ENCODE measurements at places on chromosomes 6 and 20.

- DNase-seq, result no peak
These were observed 37.3 kb downstream of the NTSR1 start for GRCh38 chr20:62745952-62746288.

GRCh38 chr20:47278907-47279348 lies 77.6 kb downstream of the ZMYND8 start:
- no peak for DNase-seq

GRCh38 chr6:56827908-56828649 lies 126.8 kb upstream of the BEND6 start:
- no peak for DNase-seq

DNA sequence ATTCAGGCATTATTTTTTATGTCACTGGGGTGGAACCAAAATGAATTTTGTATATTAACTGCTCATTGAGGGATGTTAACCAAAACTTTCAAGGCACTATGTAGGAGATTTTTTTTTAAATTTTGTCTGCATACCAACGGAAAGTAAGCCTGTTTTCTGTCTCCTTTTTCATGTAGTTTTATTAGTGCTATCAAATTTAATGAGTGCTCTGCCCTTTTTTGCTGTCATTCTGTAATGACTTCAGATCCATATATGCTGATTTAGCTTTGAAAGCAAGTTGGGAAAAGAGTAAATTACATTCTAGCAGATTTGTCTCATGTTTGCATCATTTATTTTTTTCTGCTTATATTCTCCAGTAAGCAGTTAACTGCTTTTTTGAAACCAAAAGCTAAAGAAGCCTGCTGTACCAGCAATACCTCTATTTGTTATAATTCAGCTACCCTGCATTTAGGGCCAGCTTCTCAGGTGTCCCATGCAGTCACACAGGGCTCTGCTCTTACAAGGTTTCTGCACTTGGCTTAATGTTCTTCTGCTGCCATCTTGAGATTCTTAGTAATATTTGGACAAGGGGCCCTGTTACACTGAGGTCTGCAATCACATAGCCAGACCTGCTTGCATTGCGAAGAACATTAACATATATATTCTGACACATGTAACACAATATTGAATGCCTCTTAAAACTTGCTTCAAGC lies 429.0 kb downstream of the UTRN start:
- no peak for DNase-seq

DNA sequence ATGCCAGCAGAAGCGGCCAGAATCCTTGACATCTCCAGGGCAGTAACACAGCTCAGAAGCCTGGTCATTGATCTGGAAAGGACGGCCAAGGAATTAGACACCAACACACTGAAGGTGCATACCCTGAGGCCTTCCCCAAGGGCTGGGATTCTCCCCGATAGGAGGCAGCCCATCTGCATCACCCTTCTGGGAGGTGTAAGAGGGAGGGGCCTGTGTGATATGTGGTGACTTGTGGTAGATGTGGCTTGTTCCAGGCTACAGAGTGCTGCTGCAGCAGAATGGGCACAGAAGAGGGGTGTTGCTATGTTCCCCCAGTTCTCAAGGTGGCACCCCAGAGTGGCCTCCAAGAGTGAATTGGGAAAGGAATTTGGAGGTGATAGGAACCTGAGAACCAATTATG lies 11.2 kb downstream of the TRIM40 start:
- no peak for DNase-seq

DNA sequence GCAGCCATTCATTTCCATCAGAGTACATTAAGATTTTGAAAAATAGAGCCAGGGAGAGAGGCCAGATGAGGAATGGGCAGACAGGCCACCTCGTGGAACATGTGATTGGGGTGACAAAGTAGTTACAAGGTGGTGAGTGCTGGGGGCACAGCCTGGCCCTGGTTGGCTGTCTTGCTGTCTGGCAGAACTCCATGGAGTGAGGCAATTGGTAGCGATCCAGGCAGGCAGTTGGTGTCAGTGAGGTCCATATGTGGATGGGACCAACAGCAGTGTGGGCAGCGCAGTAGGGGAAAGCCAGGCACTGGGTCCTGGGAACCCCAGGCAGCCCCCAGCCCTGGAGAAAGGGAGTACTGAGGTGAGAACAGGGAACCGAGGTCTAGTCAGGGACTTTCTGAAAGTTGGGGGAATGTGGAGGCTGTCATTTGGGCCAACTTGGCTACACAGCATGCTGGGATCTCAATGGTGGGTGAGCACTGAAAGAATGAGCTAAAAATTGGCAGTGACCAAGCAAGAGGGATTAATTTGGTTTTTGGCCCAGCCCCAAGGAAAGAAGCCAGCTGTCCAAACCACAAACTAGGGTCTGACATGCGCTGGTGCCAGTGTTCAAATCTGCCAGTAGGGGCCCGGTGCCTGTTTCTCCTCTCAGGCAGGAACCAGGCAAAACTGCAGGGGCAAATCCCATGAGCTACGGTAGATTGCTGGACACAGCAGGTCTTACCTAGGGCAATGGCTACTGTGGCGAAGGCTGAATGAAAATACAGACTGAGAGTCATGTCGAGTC lies 61.4 kb upstream of the E2F3 start:
- DNase-seq, result peak; percentile 5

- no peak for DNase-seq
These were observed 37.9 kb upstream of the PCMTD2 start for GRCh38 chr20:64217539-64218221.

DNA sequence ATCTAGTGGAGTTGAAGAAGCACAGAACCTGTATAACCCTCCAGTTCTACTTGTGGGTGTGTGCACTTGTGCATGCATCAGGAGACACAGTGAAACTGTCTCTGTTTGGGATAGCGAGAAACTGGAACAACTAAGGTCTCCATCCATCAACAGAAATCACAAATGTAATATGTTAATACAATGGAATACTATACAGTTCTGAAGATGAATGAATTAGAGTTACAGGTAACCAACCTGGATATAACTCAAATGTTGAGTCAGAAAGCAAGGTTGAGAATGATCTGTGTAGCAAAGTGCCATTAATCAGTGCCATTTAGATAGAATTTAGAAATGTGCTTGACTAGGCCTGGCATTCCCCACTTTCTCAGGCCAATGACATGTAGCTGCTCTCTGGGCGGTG lies 4.6 kb upstream of the NSFL1C start:
- no peak for DNase-seq

DNA sequence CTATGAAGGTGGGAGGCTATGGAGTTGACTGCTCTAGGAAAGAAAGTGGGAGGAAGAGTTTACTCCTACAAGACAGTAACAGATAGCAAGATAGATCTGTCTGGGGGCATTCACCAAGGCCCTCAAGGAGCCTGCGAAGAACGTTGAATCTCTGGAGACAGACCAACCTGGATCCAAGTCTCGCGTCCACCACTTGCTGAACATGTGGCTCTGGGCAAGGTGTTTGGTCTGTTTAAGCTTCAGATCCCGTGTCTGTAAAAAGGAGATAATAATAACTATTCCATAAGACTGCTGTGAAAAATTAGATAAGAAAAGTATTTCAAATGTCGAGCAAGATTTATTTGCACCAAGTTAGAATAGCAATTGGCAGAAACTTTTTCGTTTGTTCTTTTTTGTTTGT lies 8.1 kb upstream of the EEF1A1 start:
- DNase-seq, result no peak

DNA sequence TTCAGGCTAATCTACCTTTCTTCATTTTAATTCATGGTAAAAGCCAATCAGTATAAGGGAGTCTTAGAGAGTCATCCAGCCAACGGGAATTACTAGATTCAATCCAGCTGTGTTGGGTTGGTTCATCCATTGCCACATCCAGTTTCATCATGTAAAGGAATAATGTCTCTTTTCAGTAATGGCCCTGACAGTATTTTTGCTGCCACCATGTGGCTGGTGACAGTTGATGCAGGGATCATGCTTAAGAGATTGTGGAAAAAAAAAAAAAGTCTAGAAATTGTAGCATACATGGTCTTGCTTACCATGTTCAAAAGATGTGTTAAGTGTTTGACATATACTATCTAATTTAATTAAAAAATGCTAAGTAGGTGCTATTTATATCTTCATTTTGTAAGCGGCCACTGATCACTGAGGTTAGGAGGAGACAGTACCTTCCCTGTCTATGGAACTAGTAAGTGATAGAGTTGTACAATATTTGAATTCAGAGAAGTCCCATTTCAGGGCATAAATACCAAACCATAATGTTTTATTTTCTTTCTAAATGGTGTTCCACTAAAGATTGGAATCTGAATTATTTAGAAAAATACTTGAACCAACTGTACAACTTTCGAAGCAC lies 135.9 kb downstream of the KHDRBS2 start:
- DNase-seq, result peak; percentile 39

DNA sequence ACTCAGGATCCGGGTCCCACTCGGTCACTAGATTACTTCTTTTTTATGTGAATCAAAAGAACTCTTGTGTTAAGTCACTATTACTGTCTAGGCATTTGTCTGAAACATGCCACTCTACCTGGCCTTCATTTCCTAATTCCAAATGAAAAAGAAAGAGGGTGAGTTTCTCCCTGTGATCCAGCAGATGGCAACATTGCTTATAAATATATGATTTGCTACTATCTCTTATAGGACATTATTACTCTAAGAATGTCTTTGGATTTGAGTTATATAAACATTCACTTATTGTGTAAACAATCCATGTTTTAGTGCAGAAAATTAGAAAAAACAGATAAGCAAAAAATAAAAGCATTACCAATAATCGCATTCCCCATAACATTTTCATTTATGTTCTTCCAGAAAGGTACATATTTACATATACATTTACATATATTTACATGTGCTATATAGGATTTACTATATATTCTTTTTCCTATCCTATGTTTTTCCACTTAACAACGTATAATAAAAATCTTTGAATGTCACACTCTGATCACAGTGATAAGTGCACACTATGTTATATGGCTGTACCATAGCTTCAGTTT lies 66.9 kb downstream of the FAXC start:
- no peak for DNase-seq

DNA sequence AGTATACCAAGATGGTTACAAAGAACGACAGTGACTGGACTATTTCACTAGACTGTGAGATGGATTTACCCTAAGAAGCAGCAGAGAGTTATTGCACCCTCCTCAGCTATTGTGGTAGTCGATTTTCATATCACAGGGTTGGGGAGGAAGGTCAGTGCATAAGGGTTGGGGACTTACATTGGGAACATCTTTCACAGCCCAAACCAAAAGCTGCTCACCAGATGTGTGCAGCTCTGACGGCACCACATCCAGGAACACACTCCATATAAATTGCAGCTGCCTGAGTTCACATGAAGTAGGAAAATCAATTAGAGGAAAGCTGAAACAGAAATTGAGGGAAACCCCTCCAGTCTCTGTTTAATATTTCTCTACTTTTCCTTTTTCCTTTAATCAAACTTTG lies 470.5 kb upstream of the NRSN1 start:
- DNase-seq, result no peak

GRCh38 chr6:37827603-37828265 lies 8.2 kb downstream of the ZFAND3 start:
- DNase-seq, result no peak

- no peak for DNase-seq
These were observed 33.0 kb downstream of the SLCO4A1 start for GRCh38 chr20:62675156-62675876.

DNA sequence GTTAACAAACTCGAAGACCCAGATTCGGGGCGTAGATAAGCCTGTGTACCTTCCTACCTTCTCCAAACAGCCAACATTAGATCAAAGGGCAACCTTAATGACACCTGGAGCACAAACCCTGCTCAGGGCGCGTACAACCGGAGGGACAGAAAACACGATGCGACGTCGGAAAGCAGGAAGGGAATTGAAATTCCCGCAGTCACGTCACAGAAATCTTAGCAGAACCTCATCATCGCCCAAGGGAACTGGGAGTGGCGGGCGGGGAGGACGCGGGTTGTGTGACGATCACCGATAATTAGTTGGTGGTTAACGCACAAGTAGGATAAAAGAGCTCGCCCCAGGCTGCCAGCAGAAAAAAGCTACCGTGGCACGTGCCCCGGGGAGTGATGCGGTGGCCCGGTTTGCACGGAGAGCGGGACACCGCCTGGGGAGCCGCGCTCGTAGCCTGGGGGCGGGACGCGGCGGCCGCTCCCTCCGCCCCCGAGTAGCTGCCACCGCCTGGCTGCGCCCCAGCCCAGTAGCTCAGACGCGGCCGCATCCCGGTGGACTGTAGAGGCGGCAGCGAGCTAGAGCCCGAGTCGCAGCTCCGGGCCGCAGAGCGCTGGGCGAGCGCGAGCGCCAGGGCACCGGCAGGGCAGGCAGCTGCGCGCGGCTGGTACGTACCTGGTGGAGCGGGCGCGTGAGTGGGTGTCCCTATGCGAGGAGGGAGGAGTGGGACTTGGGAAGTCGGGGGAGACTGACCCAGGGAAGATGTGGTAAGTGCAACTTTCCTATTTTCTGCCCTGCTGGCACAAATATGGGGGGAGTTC lies at the start of gene PKIB:
TSS of gene PKIB (plus strand) at position 525 of the 809 bp plus-strand sequence. CDS start 107,390 bp downstream, outside the sequence.
- peak; percentile 82 for DNase-seq

DNA sequence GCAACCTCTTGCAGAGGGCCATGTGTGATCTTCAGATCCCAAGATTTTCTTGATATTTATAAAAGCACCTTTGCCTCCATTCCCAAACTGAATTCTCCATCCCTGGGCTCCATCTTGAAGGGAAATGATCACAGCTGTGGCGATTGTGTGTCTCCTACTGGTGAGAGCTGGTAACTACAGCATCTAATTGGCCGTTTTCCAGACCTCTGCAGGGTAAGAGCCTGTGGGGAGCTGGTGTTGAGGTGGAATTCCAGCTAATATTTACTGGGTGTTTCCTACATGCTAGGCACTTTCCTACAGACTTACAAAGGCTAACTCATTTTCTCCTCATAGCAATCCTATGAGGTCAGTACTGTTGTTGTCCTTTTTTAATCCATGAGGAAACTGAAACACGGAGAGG lies 59.2 kb upstream of the FNDC1 start:
- no peak for DNase-seq
